ENCODE measurements at places on chromosomes 12 and 14. TPM values are rescaled to one million over a fixed set of nuclear protein-coding genes. Genes with fewer than 3 reads are reported as not detected.

Gene RERG
- 0.14 TPM for total RNA-seq

Gene C12orf56
- not detected for total RNA-seq

Gene ZNF385A
- 5.3 TPM for total RNA-seq

Gene ACSM4
- not detected for total RNA-seq

Gene HHIPL1
- total RNA-seq = 0.14 TPM

Gene FAM186B
- 3.8 TPM for total RNA-seq

Gene RTL1
- total RNA-seq = 0.58 TPM

Gene SYT10
- not detected for total RNA-seq

Gene TMEM260
- 8.3 TPM for total RNA-seq

Gene SERPINA9
- total RNA-seq = not detected

Gene SPIC
- not detected for total RNA-seq

Gene SLC17A8
- total RNA-seq = not detected

Gene WNT1
- not detected for total RNA-seq

Gene KRT5
- not detected for total RNA-seq

Gene TBC1D30
- total RNA-seq = 0.66 TPM

Gene AKAP5
- total RNA-seq = 1.5 TPM

Gene PPP1R36
- 0.64 TPM for total RNA-seq

Gene PLCZ1
- not detected for total RNA-seq

Gene ANO4
- 1.8 TPM for total RNA-seq

Gene FGD4
- 2.2 TPM for total RNA-seq

Gene EXOC3L4
- not detected for total RNA-seq

Gene BEGAIN
- total RNA-seq = not detected
